ENCODE measurements at places on chromosomes 3 and 15.

GRCh38 chr3:101036213-101036618 is 43.0 kb upstream of the ABI3BP start:
- ATAC-seq: peak; percentile 90

DNA sequence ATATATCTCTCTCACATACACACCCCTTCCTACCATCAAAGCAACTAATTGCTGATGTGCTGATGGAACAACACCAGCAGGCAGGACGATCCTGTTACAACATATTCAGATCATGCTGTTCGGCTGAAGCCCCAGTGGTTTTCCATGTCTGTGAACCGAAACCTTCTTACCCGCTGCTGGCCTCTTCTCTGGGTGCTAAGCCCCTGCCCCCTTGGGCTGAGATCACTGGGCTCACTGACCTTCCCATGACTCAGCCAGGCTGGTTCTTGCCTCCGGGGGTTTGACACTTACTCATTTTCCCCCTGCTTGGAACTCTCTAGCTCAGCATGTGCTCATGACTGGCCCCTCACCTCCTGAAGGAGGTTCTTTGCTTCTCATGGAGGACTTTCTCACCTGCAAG is 122.0 kb upstream of the RGMA start:
- ATAC-seq: no peak

- no peak for ATAC-seq
Measured at GRCh38 chr3:128402998-128403397, 63.7 kb downstream of the DNAJB8 start.

GRCh38 chr3:19688767-19689166 is 245.2 kb downstream of the EFHB start:
- no peak for ATAC-seq

- ATAC-seq: no peak
Measured at GRCh38 chr3:196931828-196932587, 10.3 kb downstream of the NCBP2 start.

- no peak for ATAC-seq
Measured at GRCh38 chr3:118089563-118089962, 945.1 kb downstream of the IGSF11 start.

Measured in gastroesophageal sphincter (tissue), 4 donors.